ENCODE measurements at places on chromosomes 12 and 14.

DNA sequence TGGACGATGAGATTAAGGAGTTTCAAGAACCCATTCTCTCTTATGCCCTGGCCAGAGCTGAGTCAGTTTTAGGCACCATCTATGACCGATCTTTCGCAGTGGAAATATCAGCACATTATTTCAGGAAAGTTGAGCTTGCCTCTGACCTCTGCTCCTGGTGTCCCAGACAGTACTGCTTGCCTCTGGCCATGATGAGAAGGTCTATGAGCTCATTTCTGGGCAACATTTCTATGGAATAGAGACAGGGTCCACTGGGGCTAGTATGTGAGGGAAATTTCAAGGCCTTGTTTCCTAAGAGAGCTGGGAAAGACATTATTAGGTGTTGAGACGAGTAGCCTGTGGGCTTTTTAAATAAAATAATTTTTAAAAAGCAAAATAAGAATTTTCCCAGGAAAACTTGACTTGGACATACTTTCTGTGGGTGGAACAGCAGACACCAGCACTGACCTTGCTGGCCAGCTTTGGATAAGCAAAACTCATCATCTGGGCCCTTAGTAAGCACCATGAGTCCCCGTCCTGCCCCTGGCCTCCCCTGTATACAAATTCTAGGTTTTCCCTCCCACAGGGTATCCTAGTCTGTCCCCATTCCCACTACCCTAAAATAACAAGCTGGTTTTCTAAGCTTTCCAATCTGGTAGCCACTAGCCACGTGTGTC is 43.4 kb downstream of the DIO2 start:
- no peak for DNase-seq

GRCh38 chr14:99317231-99318090 is 45.5 kb upstream of the BCL11B start:
- DNase-seq, result no peak

GRCh38 chr14:50812180-50812579 is 18.8 kb downstream of the NIN start:
- no peak for DNase-seq

GRCh38 chr12:91250273-91250665 is 67.7 kb upstream of the DCN start:
- no peak for DNase-seq

- no peak for DNase-seq
Measured at GRCh38 chr14:34023824-34024767, 73.2 kb upstream of the EGLN3 start.

GRCh38 chr14:103556946-103557758 is 5.3 kb downstream of the BAG5 start:
- no peak for DNase-seq

- no peak for DNase-seq
Measured at GRCh38 chr14:101496776-101497683, 64.3 kb upstream of the DIO3 start.

DNA sequence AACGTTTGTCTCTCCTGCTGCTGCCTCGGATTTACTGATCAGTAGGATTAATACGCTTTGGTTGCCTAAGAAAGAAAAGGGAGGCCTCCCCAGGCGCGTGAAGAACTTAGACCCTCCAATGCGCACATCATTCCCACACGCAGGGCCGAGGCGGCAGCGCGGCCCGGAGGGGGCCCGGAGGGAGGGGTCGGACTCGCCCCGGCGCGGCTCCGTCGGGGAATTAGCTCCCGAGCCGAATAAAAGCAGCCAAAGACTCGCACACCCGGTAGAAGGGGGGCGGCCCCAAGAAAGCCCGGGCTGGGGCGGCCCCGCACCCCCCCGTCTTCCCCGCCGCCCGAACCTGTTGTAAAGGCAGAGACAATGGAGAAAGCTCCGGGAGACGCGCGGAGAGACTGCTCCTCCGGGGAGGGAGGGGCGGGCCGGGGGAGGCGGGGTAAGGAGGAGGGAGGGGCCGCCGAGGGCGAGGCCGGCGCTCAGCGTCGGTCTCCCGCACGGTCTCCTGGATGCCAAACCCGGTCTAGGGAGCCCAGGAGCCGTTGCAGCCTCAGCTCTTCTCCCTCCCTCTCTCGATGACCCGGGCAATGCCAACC is at the start of gene NELL2:
Gene NELL2 (minus strand): TSS at position 362 of the 590 bp plus-strand sequence. CDS start 446 bp downstream, outside the sequence.
- DNase-seq, result peak; percentile 75

- no peak for DNase-seq
Measured at GRCh38 chr12:66210840-66211239, 21.8 kb downstream of the IRAK3 start.

DNA sequence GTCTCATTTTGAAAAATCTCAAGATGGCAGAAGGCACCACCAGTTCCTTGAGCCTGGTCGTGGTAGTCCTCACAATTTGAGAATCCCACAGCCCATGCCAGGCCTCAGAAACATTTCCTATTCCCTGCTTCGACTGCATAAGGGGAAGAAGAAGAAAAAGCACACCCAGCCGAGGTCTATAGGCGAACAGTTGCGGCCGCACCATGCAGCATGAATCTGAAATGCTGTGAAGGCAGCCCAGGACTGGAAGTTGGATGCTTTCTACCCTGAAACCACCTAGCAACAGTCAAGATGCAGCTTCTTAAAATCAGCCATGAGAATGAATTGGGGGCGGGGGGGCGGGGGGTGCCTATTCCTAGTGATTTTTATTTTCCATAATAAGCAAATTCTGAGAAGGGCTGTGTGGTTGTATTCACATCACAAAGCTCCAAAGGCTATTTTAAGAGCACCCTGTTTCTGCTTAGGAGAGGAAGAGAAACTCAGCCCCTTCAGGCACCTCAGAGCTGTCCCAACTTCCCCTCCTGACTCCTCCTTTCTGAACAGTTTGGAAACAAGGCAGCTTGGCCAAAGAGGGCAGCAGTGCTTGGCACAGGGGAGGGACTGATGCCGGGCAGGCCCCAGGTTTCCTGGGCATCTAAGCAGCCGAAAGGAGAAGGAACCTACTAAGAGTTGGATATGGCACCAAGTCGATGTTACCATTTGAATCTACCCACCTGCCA is 172.5 kb upstream of the FOXN3 start:
- DNase-seq, result no peak

GRCh38 chr14:94638961-94639817 is 27.0 kb downstream of the SERPINA3 start:
- DNase-seq, result no peak

- DNase-seq, result no peak
Measured at GRCh38 chr12:57517187-57517586, 3.1 kb downstream of the DDIT3 start.

DNA sequence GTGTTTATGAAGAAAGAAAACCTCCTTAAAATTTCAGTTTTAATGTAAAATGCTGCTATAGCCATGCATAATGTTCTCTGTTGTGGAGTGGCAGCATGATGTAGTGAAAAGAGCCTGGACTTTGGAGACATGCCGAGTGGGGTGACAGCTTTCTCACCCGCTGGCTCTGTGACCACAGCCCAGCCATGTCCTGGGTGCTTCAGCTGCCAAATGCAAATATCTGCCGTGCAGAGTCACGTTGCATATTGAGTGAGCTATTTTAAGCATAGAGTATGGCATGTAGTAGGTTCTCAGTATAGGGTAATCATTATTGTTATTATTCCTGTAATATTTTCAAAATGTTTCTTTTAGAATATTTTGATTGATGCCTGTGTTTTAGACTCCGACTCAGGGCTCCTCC is 15.5 kb upstream of the TCTN2 start:
- no peak for DNase-seq

DNA sequence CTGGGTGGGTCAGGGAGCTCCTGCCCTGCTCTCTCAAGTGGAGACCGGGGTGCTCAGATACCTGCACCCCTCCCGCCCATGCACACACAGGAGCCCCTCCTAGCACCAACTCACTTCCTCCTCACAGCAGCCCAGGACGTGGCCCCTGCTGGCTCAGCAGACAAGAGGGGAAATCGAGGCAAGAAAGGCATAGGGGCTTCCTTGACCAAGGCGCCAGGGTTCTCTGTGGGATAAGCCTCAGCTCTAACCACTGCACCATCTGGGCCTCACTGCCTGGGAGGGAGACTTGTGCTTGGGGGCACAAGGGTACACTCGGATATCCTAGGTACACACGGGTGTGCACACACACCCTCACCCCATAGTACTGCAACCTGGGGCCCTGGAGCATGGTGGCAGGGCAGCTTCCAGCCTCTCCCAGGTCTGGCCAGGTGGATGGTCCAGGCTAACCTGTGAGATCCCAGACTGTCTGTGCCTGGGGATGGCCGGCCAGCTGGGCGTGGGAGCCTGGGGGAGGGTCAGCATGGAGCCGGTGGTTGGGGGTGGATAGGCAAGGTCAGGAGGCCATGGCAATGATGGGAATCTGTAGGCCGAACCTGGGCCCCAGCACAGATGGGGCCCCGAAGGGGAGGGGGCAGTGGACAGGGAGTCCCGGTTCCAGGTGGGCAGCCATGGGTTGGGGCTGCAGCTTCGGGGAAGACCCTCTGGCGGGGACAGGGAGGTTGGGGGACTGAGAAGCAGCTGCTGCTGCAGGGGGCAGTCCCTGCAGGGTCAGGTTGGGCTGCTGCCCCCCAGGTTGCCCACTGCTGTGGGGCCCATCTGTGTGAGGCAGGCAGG is 312.4 kb downstream of the TMEM121 start:
- no peak for DNase-seq

GRCh38 chr12:76964784-76965571 is 86.2 kb upstream of the CSRP2 start:
- DNase-seq, result no peak

- no peak for DNase-seq
Measured at GRCh38 chr14:82621881-82622450, 1088.3 kb upstream of the SEL1L start.

GRCh38 chr14:104634886-104635570 is 30.5 kb upstream of the TMEM179 start:
- DNase-seq, result no peak

GRCh38 chr12:15688202-15688736 is 100.9 kb downstream of the EPS8 start:
- no peak for DNase-seq

DNA sequence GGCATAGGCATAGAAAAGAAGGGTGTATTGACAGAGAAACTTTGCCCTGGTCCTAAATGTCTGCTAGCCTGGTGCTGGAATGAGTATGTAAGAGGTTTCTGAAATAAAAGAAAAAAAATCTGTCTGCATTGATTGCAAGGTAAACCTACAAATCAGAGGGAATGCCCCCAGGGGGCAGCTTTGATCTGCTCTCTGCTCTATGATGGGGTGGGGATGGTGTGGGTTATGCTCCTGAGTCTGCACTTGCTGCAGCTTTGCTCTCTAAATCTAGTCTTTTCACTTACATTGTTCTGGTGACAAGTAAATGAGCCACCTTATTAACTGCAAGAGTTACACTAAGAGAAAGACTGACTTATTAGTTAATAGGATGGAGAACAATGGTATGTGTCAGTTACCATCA is 468.4 kb upstream of the STXBP6 start:
- DNase-seq, result no peak

DNA sequence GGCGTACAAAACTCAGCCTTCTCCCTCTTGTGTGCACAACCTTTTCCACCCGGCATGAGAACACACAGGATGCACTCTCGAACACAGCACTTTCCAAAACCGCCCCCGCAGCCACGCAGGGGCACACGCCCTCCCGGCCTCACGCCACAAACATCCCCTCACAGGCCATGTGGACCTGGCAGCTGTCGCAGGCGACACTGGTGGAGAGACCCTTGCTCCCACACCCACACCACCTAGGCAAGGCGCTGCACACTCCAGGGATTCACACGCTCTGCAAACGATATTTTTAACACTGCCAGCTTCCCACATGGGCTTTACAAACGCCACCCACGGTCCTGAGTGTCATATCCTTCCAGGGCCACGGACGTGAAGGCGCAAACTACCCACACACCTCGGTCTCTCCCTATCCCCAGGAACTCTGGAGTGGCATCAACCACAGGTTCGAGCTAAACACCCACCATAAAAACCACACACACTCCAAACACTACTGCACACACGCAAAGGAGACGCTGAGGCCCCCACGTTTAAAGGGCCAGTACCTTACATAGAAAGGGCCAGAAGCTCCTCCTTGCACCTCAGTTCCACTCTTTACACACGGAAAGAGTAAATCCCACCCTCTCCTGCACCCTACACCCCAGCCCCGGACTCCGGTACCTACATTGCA is 12.4 kb upstream of the ITGB7 start:
- DNase-seq, result no peak

- DNase-seq, result no peak
Measured at GRCh38 chr14:103735022-103735421, 19.4 kb downstream of the ZFYVE21 start.

DNA sequence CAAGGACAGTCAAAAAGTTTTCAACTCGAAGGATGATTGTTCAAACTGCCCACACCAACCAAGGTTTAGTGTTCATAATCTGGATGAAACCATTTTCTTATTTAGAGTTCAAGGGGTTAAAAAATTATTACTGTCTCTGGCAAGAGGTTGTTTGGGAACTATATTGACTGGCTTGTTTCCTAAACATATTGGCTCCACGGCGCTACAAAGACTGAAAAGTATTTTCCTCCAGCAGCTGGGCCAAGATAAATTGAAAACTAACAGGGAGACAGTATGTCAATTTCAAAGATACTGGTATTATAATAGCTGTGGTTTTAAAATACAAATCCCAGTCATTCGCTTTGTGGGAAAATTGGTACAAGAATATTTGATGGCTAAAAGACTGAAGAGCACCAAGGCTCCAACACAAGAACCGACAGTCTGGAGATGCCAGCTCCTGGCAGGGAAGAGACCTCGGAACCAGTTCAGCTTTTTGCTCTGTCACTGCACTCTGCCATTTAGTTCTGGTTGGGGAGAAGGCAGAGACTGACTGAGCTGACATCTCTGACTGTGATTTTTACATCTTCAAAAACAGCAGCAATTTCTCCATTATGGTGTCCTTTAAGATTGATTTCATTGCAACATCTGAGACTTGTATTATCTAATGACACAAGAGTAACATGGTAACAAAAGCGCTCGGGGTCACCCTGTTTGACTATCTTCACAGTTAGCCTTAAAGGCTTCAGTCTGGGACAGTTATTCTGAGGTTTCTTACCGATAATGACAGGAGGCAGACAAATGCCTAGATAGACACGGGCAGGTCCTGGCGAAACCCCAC is 62.0 kb downstream of the ST8SIA1 start:
- no peak for DNase-seq

GRCh38 chr14:70890826-70891659 is 16.2 kb upstream of the PCNX1 start:
- no peak for DNase-seq

GRCh38 chr12:106305376-106305775 is 2.8 kb downstream of the TCP11L2 start:
- DNase-seq, result no peak

DNA sequence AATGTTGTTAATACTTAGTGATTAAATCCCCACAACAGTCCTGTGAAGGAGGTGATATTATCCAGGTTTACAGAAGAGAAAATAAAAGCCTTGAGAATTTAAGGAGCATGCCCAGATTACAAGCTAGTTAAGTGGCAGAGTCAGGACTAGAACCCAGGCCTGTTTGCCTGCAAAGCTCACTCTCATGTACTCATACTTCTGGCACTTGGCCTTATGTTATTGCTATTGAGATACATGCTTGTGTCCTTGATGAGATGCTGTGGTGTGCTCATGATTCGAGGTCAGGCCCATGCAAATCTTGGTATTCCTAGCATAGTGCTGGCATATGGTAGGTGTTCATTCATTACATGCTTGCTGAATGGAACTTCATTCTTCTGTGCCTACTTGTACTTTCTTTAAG is 7.6 kb upstream of the EID3 start:
- DNase-seq, result no peak

All from NCI-H446 treated with DMSO at 0.1 percent for 48 hours (cell line).